ENCODE measurements at places on chromosomes 4 and X.

- peak; percentile 83 for DNase-seq
Measured at GRCh38 chr4:84503495-84504437, 4.7 kb upstream of the NKX6-1 start.

GRCh38 chrX:21295246-21295820 is 78.9 kb upstream of the CNKSR2 start:
- no peak for DNase-seq

DNA sequence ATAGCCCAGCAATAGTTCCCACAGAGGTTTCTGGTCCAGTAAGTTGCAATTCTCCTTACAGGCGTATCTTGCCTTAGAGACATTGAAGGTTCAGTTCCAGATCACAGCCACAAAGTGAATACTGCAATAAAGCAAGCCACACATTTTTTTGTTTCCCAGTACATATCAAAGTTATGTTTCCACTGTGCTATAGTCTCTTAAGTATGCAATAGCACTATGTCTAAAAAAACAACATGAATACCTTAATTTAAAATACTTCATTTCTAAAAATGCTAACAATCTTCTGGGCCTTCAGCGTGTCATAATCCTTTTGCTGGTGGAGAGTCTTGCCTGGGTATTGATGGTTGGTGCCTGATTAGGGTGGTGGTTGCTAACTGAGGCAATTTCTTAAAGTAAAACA is 659.1 kb downstream of the GRID2 start:
- DNase-seq: no peak

- peak; percentile 9 for DNase-seq
Measured at GRCh38 chr4:78207951-78208350, 150.8 kb downstream of the FRAS1 start.

- no peak for DNase-seq
Measured at GRCh38 chr4:42395595-42395994, 1.7 kb upstream of the SHISA3 start.

- DNase-seq: peak; percentile 76
Measured at GRCh38 chr4:20323991-20324390, 72.3 kb downstream of the SLIT2 start.

All from trophoblast cell (in vitro differentiated cells and primary cell).